Right ventricle myocardium inferior (tissue), 1 donor: ENCODE measurements at places on chromosomes 5 and 9. TPM values are rescaled to one million over a fixed set of nuclear protein-coding genes. Genes with fewer than 3 reads are reported as not detected.

GRCh38 chr9:105355781-105356180, 92.1 kb upstream of the FSD1L start:
- no peak for DNase-seq

GRCh38 chr5:37838933-37839341, 904 bp downstream of the GDNF start:
- DNase-seq: no peak

- no peak for DNase-seq
These were observed 277.7 kb upstream of the PCSK5 start for GRCh38 chr9:75612754-75613153.

DNA sequence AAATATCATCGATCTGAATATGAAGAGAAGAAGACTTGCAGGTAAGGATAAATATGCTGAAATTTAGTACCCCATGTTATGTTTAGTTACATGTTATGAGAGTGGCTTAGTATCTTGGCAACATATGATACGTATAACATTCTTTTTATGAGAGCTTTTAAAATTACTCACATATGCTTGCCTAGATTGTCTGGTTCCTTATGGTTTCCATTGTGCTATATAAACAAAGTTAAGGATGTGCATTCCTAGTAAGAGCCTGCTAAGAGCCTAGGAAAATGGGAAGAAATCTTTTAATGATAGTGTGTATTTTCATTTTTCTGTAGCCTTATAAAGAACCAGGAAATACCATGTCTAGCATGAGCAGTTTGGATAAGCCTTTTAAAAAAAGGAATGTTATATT, 112.0 kb upstream of the KCNN2 start:
- no peak for DNase-seq

GFI1B gene
- 0.43 TPM for total RNA-seq

PCA3 gene
- not detected for total RNA-seq

FAM151B gene
- total RNA-seq: 1.6 TPM

ESM1 gene
- 0.19 TPM for total RNA-seq
